ENCODE measurements at places on chromosomes 7 and 10.

GRCh38 chr7:18086165-18087025 lies 58.7 kb upstream of the PRPS1L1 start:
- no peak for DNase-seq

DNA sequence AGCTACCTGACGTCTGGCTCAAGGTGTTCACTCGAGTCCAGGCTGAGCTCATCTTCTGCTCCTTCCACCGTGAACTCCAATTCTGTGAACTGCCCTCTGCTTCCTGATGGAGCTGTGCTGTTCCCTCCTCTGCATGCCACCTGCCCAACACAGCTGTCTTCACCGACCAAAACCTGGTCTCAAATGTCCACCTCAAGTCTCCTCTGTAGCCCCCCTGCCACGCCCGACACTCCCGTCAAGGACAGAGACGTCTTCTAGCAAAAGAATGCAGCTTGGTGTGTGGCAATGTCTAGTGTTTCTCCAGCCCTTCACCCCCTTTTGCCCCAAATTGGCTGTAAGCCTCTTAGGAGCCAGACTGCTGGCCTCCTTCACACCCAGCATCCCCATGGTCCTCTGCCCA lies 305.1 kb downstream of the DNAJB6 start:
- no peak for DNase-seq

- no peak for DNase-seq
Measured at GRCh38 chr7:44621034-44621749, 14.8 kb downstream of the OGDH start.

DNA sequence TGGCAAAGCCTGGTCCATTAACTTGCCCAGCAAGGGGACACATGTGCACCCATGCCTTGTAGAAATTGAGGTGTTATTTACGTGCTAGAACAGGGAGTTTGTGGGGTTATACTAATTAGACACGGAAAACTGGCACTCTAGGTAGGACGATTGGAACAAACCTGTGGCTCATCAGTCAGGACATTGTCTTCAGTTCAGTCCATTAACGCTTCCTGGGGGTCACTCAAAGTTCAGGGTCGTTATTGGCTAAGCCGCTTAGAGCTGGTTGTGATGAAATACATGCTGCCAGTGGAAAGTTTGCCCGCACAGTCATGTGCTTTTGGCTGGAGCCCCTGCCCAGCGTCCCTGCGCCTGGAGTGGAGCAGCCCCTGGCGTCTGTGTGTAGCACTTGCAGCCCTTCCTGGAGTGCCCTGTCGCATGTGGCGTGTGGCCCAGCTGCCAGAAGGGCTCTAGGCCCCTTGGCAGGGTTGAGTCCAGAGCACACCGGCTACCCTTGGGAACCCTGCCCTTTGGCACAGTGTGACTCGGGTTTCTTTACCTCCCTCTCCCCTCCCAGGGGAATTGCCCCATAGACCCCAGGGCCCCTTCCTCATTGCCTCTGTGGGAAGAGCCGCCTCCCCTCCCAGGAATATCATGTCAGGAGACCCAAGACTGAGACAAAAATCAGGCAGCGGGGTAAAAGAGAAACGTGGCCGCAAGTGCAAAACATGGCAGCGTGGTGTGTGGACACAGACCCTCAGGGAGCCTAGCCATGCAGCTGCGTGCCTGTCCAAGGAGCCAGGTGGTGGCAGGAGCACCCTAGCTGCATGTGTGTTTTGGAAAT lies 9.8 kb downstream of the ZNF775 start:
- DNase-seq = no peak

GRCh38 chr7:26007510-26007909 lies 144.5 kb upstream of the NFE2L3 start:
- no peak for DNase-seq
